Heart left ventricle (tissue), 16 donors: ENCODE measurements at places on chromosomes 2 and 18. TPM values are rescaled to one million over a fixed set of nuclear protein-coding genes. Genes with fewer than 3 reads are reported as not detected.

DNA sequence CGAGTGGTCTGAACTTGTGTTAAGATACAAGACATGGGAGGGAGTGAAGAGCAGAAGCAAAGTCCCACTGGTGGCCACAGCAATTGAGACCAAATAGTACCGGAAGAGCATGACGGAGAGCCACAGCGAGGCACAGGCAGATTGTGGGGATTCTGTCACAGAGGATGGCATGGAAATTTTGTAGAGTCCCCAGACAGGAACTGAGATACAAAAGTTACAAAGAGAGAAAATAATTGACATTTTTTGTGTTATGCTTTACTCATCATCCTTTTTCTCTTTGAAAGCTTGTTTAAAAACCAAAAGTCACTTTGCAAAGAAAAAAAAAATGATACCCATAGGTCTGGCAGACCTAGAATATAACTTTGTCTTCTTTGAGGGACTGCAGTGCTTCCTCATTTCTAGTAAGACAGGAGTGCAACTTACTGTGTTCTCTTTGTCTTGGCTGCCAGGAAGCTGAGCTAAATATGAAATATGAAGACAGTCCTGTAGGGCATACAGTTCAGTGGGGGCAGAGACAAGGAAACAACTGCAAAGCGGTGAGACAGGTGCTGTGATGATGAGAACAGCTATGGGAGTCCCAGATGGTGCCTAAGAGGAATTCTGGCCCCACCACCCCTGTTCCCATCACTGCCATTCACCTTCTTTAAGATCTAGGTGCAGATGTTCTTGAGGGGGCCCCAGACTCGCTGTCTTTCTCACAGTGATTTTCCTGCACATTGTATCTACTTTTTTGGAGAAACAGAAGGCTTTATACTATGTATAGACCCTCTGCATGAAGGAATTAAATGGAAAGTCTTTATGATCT is 5.2 kb downstream of the ARHGAP25 start:
- DNase-seq, result no peak

GRCh38 chr2:95313296-95314131 is 16.4 kb downstream of the KCNIP3 start:
- DNase-seq, result no peak

DNA sequence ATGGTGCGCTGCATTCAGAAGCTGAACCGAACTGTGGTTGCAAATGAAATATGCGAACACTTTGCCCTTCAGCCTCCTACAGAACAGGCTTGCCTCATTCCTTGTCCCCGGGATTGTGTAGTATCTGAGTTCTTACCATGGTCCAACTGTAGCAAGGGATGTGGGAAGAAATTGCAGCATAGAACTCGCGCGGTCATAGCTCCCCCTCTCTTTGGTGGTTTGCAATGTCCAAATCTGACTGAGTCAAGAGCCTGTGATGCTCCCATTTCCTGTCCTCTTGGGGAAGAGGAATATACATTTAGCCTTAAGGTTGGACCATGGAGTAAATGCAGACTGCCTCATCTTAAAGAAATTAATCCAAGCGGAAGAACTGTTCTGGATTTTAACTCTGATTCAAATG is 291.4 kb downstream of the THSD7B start:
- DNase-seq, result no peak

DNA sequence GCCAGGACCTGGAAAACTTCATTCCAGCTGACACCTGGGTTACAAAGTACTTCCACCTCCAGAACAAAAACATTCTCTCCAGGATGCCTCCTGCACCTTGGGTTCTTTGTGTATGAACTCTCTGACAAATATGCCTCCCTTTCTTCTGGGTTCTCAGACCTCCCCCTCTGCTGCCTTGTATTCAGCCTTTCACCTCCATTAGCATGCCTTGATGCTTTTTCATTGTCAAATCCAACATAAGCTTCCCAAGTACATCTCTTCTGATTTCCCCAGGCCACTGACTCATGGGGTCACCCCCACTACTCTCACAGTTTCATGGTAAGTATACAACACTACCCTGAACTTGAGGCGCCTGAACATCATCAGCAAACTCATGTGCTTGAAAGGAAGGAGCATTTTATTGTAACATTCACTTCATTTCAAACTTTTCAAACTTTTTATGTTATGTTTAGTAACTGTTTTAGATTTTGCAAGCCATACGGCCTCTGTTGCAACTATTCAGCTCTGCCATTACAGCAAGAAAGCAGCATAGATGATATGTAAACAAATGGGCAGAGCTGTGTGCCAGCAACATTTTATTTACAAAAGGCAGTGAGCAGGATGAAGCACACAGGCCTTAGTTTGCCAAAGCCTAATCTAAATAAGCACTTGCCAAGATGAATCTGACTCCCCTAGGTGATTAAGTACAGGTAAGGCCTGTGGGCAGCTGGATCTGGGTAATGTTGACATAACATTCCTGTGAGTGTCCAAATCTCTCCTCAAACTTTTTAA is 32.5 kb upstream of the MRPS9 start:
- DNase-seq, result no peak

GRCh38 chr2:183011743-183012142 is 26.5 kb downstream of the NCKAP1 start:
- no peak for DNase-seq

DNA sequence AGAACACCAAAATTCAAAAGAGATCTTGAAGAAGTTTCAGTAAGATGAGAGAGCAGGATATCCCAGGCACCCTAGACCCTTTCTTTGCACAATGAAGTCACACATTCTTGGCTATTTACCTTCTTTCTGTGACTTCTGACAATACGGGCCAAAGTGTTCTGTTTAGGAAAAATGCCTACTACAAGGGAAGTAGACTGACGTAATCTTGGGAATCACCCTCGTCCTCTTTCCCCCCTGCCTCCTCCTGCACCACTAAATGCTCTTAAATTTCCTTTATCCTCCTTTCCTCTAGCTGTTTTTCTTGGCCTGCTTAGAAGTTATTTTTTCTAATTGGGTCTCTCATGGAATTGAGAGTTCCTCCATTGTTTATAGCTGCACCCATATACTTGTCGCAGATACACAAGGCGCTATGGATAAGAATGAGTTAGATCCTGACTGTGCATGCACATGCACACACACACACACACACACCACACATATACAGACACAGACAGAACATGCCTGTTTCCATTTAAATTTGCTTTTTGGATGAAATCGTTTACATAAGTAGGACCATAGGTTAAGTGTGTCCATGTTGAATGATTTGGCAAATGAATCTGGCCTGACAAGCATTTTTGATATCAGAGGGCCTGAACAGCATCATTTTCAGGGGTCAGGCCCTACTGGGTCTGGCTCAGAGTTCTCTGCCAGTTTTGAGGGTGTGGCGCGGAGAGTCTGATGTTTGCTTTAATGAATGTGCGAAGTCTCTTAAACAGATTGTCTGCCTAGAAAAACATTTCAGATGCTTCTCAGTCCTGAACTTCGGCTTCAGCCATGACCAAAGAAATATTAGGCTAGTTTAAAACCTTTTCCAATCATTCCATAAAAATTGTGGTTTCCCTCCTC is 131.9 kb upstream of the NT5C1B start:
- DNase-seq, result no peak

DNA sequence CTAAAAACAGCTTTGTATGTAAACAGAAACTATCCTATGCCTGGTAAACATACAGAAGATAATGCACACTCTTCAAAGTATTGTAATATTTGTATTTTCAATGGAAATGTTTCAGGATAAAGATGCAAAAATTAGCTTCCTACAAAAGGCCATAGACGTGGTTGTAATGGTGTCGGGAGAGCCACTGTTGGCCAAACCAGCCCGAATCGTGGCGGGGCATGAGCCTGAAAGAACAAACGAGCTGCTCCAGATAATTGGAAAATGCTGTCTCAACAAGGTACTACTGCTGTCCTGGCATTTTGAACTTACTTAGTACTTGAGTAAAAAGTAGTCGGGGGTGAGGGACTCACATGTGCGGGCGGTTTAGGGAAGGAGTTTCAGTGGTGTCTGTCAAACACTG is 5.4 kb downstream of the TRAF3IP1 start:
- DNase-seq, result no peak

GRCh38 chr2:205637320-205637602 is 45.0 kb upstream of the NRP2 start:
- no peak for DNase-seq

DNA sequence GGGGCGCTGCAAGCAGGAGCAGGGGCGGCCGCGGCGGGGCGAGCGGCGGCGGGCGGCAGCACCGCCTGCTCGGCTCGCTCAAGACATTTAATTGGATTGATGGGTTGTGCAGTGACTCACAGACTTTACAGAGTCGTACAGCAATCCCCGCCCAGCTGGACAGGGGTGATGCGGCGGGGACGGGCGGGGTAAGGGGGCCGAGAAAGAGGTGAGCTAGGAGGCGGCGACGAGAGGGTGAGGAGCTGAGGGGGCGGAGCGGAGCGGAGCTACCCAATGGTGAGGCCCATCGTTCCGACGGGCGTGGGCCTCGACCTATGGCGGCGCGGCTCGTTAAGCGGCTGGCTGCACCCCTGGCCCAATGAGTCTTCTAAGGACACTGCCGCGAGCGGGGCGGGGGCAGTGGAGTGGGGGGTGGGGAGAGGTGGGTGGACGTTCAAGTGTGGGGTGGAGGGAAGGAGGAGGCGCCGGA is 97.1 kb upstream of the SERTAD2 start:
- peak; percentile 100 for DNase-seq

- no peak for DNase-seq
Measured at GRCh38 chr2:132604561-132604960, 65.4 kb downstream of the LYPD1 start.

GRCh38 chr2:239750929-239751678 is 274.0 kb downstream of the NDUFA10 start:
- no peak for DNase-seq

- DNase-seq, result peak; percentile 49
Measured at GRCh38 chr18:45248240-45248903, 366.9 kb upstream of the SLC14A2 start.

The CD8A gene
- 2.9 TPM for total RNA-seq

The RGPD4 gene
- 0.05 TPM for total RNA-seq

The SERPINB10 gene
- total RNA-seq, result not detected

The REG1B gene
- 0.88 TPM for total RNA-seq

The SOWAHC gene
- 1.5 TPM for total RNA-seq

The RNF125 gene
- total RNA-seq, result 2.4 TPM

The SIX3 gene
- not detected for total RNA-seq

The UGT1A8 gene
- not detected for total RNA-seq

The SULT1C2 gene
- total RNA-seq, result not detected

The MRO gene
- 5.2 TPM for total RNA-seq

The MYO5B gene
- total RNA-seq, result 1.4 TPM

The PRKAG3 gene
- total RNA-seq, result not detected

The CSRNP3 gene
- 4.2 TPM for total RNA-seq

The IL36RN gene
- total RNA-seq, result not detected

The MPP4 gene
- total RNA-seq, result 0.25 TPM

The AKAIN1 gene
- not detected for total RNA-seq
